CD4-positive, CD25-positive, alpha-beta regulatory T cell (primary cell): ENCODE measurements at places on chromosomes 7 and 10.

DNA sequence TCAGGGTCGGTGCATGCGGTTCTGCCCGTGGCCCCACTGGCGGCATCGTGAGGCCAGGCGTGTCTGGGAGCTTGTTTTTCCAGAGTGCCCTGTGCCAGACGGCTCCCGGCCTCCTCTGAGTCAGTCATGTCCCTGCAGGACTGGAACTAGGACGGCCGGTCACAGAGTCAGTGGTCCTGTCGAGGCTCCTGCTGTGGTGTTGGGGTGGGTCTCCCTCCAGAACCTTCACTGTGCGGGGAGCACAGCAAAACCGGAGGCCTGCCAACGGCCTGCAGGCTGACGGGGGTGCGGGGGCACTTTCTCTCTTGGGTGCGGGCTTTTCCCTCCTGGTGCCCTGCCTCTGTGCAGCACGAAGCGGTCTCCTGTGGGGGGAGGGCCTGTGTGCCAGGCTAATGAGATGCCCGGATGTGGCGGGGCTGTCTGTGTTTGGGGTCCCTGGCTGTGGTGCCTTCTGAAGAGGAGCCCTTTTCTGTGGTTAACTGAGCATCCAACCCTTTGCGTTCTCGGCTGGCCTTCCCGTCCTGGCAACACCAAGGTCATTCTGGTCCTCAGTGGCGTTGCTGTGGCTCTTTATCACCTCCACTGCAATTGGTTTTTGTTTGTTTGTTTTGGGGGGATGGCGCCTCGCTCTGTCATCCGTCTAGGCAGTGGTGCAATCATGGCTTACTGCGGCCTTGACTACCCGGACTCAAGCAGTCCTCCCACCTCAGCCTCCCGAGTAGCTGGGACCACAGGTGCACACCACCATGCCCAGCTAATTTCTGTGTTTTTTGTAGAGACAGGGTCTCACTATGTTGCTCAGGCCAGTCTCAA is 8.0 kb downstream of the GET4 start:
- DNase-seq, result no peak

GRCh38 chr10:12681252-12681651 is 320.3 kb downstream of the CCDC3 start:
- no peak for DNase-seq

DNA sequence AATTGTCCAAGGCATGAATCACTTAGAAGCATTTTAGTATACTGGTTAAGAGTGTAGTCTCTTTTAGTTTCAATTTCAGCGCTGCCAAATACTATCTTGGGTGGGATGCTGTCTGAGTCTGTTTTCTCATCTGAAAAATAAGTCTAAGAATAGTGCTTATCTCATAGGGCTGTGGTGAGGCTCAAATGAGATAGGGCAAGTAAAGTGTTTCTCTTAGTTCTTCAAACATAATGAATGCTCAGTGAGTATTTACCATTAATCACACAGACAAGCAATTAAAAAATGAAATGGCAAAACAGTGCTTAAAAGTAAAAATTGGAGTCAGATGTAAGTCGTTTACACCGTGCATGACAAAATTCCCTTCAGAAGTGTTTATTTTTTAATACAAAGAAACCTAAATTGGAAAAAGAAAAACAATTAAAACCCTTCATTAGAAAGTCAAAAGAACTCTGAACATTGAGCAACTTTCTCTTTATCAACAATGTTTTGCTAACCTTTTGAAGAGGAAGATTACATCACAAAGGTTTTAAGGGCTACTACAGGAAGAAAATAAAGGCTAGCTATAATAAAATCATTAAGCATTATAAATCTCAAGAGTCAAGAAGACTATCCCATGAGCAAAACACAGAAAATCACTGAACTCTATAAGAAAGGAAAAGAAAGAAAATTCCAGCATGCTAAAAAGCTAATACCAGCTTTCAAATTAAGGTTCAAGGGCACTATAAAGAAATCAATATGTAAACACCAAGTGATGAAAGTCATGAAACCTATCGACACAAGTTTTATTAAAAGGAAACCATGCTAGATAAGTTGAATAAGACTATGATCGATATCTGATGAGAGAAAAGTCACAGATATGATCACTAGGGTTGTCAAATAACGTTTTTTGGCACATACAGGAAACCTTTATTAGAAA is 45.6 kb upstream of the C1GALT1 start:
- no peak for DNase-seq

GRCh38 chr7:81499262-81500116 is 270.4 kb downstream of the HGF start:
- DNase-seq, result no peak

- DNase-seq, result no peak
These were observed 9.2 kb downstream of the AGBL3 start for GRCh38 chr7:134995239-134996096.

DNA sequence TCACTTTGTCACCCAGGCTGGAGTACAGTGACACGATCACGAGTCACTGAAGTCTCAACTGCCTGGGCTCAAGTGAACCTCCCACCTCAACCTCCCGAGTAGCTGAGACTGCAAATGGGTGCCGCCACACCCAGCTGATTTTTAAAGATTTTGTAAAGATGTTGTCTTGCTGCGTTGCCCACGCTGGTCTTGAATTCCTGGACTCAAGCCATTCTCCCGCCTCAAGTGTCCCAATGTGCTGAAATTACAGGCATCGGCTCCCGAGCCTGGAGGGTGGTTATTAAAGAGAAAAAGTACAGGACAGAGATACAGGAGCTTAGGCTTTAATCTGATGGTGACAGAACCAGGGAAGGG is 55.1 kb downstream of the KCTD7 start:
- no peak for DNase-seq

- DNase-seq, result no peak
These were observed 125.3 kb downstream of the REEP3 start for GRCh38 chr10:63646491-63646890.

DNA sequence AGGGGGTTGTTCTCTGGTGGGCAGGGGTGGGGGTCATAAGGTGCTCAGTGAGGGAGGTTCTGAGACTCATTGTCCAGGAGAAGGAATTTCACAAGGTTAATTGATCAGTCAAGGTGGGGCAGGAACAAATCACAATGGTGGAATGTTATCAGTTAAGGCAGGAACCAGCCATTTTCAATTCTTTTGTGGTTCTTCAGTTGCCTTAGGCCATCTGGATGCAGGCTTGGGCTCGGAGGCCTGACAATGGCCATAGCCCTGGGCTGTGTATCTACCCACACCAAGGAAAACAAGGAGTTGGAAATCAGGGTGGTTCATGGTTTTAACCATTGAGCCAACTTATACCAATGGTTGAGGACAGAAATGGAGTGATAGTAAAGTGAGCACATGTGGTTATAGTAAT is 1221.8 kb downstream of the TYW1 start:
- no peak for DNase-seq

DNA sequence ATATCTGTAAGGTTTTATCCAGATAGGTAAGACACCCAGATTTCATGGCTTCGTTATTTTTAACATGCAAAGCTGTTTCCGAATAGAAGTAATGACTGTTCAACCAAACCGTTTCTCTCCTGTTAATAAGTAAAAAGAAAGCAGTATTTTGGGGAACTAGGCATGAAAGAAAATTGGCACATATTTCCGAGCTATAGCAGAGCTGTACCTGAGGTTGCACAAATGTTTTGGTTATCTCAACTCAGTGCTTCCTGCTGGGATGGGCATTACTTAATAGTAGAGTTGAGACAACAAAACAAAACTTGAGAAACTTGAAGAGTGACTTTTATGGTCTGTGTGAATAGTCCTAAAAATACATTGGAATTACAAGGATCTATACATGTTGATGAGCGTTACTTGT is 564.3 kb upstream of the SORCS1 start:
- no peak for DNase-seq

DNA sequence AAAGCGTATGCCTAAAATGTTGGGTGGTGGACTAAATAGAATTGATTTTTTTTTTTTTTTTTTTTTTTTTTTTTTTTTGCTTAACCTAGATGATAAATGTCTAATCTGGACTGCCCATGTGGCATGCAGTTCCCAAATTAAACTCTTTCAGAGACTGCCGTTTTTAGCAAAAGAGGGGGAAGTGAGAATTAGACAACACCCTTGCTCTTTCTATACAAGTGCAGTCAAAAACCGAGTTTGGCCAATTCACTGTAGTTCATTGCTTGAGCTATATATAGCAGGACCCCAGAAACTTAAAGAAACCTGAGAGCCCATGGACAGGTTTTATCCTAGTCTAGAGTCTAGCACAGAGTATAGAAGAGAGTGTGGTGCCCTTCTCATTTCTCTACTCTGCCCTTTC is 141.9 kb downstream of the GRM3 start:
- DNase-seq, result no peak

DNA sequence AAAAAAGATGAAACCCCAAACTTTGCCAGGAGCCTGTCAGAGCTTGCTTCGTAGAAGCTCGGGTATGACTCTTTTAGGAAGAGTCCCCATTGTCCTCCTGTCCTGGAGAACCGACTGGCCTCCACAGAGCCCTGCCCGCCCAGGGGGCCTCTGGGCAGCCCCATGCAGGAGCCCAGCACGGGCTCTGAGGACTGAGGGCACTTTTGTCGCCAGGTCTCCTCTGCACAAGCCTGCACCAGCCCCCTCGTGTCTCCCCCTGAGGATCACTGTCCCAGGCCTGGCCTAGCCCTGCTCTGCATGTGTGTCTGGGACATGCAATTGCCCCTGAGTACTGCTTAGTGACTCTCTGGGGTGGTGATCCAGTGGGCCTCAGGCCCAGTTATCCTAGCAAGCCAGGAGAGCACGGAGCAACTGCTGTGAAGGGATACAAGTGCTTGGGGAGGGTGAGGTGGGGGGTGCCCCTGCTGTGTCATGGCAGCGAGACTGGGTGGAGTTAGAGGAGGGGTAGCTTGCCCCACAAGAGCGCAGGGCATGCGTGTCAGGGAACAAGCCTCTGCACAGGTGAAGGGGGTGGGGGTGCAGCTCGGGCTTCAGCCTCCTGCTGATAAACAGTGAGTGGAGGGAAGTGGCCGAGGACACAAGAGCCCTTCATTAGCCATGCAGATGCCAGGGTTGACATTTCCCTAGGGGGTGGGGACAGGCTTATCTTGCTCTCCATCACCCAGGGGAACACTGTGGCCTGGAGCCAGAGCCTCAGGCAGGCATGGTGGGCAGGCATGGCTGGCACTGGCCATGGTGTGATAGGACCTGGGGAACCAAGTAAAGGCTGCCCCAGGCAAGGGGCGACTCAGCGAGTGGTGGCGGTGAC is 143.4 kb downstream of the C10orf105 start:
- DNase-seq, result no peak

DNA sequence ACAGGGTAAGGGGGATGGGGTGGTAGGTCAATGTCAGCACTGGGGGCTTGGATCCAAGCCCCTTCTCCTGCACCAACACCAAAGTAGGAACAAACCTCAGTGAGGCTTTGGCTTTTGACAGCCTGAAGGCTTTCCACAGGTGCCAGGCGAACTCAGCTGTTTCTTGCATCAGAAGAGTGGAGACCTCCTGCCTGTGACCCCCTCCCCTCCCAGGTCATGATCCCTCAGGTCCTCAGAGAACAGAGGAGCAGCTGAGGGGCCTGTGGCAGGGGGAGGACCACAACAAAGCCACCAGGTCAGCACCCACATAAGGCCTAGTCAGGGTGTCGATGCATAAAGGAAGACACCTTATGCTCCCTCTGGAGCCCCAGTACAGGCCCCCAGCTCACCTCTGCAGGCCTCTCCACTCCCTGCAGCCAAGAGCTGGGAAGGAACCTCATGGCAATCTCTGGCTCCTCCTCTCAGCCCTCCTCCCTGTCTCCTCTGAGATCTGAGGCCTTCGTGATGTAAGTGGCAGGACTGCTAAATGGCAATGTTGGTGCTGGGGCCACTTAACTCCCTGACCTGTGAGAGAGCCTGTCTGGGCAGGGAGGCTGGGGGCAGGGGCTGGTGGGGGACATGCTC is 19.1 kb upstream of the PRRT4 start:
- no peak for DNase-seq

DNA sequence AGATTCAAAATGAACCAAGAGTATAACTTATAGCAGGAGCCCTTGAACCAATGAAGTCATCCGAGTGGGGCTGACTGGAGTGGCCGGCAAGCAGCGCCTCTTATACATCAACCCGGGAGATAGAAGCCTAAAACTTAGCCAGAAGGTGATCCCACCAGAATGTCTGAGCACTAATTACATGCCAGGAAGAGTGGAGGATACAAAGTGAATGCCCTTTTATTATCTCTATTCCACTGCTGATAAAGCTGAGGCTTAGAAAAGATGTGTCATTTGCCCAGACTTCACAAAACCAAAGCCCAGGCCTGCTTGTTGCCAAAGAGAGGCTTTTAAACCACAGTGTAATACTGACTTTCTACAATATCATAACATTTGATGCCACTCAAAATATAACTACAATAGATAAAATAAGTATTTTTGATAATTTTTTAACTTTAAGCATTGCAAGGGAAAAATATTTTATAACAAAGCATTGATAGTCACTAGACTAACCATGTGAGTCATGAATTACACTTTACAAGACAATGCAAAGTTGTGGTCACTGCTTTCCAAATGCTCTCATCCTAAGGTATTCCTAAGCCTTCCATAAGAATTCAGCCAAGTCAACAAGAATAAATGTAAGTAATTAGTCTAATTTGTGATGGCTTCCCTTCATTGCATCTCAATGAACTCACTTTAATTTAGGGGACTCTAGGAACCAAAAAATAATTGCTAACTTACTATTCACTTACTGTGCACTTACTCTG is 58.6 kb upstream of the ARID5B start:
- no peak for DNase-seq

DNA sequence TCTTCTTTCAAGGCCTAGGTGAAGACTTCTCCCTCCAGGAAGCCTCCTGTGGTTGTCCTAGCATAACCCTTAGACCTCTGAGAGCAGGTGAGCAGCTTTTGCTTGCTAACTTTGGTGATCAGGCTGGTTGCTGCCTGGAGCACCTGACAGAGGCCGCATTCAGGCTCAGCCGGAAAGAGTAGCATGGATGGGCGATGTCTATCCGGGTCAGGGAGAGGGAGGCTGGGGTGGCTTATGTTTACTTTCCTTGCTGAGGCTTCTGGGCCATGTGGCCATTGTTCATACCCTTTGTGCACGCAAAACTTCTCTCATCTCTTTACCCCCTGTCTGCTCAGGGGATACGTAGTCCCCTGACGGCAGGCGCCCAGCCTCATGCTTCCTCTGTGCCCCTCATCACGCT is 27.4 kb upstream of the PCBD1 start:
- no peak for DNase-seq

DNA sequence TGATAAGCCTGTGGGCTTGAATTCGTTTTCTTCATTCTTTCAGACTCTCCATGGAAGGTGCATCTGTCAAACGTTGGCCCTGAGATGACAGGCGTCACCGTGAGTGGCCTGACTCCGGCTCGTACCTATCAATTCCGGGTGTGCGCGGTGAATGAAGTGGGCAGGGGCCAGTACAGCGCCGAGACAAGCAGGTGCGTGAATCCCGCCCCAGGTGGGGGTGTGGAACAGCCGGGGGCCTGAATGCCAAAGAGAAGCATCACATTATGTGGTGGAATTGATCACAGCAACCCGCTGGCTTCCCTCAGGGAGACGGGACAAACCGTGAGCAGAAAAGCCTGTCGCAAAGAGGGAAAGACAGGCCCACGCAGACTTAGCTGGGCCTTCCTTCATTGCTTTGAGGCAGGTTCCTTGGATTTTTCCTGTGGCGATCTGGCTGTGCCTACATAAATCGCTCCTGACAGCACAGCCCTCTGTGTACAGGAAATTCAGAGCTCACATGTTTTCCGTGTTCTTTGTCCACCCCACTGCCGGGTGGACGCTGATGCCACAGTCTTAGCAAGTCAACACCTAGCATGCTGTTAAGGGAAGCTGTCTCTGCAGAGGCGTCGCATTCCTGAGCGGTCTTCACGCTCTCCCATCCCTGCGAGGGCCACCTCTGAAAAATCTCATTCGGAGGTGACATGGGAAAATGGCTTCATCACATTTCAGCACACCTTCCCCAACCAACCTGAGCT is 671.0 kb upstream of the FOXK1 start:
- DNase-seq, result no peak

GRCh38 chr7:91657483-91658071 is 222.9 kb downstream of the MTERF1 start:
- DNase-seq, result no peak

GRCh38 chr10:72616716-72617115 is 9.2 kb downstream of the MICU1 start:
- no peak for DNase-seq
